Hepatocyte (in vitro differentiated cells): ENCODE measurements at places on chromosomes 7 and 10.

GRCh38 chr7:151776446-151776845 is 100.5 kb downstream of the PRKAG2 start:
- DNase-seq, result no peak

DNA sequence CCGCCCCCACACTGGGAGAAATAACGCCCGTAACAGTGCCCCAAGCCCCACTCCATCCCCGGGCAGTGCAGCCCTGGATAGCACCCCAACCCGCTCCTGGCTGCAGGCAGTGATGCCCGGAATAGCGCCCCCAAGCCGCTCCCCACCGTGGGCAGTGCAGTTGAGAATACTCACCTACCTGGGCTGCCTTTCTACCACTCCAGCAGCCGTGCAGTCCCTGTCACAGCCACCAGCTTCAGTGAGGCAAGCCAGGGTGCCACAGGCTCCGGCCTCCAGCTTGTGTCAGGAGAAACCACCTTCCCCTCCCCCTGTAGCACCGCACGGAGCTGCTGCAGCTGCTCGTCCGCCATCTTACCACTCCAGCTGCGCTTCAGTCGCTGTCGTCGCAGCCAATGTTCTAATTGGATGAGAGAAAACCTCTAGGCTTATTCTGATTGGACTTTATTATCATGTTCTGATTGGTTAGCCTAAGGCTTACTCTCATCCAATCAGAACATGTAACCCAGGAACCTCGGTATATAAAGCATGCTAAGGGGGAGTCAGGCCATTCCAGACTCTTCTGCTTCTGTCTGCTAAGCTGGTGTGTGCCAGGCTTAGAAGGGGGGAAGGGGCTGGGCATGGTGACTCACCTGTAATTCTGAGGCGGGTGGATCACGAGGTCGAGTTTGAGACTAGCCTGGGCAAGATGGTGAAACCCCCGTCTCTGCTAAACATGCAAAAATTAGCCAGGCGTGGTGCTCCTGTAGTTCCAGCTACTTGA is 53.2 kb upstream of the ZNF33B start:
- DNase-seq, result no peak

DNA sequence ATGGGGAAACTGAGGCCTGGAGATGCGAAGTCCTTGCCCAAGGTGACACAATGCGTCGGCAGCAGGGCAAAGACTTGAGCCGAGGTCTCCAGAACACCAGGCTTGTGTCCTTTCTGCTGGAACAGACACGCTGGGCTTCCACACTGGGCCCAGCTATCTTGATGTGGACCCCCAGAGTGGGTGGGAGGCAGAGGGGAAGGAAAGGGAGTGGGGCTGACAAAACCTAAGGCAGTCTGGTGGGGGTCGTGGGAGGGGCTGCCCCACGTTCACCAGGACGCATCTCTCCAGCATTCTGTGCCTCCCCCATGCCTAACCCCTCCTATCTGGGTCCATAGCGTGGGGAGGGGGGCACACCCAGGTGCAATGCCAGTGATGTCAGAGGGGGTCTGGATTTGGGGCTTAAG is 38.1 kb downstream of the PPIF start:
- no peak for DNase-seq

DNA sequence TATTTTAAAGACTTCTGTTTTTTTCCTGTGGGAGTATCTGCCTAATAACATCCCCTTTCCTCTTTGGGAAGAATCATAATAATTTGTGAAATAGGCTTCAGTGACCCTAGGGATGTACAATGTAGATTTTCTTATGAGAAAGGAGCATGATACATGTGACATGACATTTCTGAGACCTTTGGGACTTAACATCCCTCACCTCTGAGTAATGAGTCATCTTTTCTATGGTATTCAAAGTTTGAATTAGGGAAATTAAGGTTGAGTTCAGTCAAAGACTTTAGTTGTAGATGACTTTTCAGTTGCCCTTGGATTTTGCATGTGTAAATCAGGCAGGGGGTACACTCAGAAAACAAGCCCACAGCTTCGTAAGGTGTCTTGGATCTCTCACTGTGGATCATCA is 14.3 kb downstream of the GRK5 start:
- no peak for DNase-seq

GRCh38 chr7:11701829-11702560 is 130.0 kb downstream of the THSD7A start:
- DNase-seq, result no peak

GRCh38 chr7:34096198-34096651 is 190.9 kb downstream of the BMPER start:
- peak; percentile 15 for DNase-seq

DNA sequence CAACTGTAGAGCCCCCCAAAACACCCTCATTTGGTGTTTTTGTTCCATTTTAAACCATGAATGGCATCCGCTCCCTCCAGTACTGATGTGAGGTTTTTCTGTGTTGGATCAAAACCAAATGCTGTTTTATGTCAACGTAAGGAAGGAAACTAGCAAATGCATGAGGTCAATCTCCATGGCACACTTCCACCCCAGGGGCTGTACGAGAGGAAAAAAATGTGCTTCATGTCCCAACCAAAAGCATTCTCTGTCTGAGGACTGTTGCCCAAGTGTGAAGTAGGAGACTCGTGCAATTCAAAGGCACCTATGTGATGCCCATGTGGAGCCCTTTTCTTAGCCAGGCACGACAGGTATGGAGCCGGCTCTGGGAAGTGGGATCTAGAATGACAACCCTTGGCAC is 180.3 kb upstream of the MKI67 start:
- no peak for DNase-seq

- DNase-seq, result no peak
Observed at GRCh38 chr7:42244828-42245227, 7.8 kb upstream of the GLI3 start.

- no peak for DNase-seq
Observed at GRCh38 chr7:5574770-5575269, 151.2 kb upstream of the TNRC18 start.

- no peak for DNase-seq
Observed at GRCh38 chr10:46528171-46528671, 28.2 kb downstream of the GPRIN2 start.

GRCh38 chr7:47472444-47473157 is 109.3 kb downstream of the TNS3 start:
- no peak for DNase-seq

GRCh38 chr10:30411263-30411662 is 22.7 kb upstream of the MAP3K8 start:
- DNase-seq, result no peak

- DNase-seq, result no peak
Observed at GRCh38 chr10:78473006-78473405, 439.3 kb downstream of the RPS24 start.

GRCh38 chr7:50389961-50390360 is 60.2 kb downstream of the FIGNL1 start:
- no peak for DNase-seq

- DNase-seq, result peak; percentile 46
Observed at GRCh38 chr10:88858491-88858890, 6.8 kb upstream of the ANKRD22 start.

DNA sequence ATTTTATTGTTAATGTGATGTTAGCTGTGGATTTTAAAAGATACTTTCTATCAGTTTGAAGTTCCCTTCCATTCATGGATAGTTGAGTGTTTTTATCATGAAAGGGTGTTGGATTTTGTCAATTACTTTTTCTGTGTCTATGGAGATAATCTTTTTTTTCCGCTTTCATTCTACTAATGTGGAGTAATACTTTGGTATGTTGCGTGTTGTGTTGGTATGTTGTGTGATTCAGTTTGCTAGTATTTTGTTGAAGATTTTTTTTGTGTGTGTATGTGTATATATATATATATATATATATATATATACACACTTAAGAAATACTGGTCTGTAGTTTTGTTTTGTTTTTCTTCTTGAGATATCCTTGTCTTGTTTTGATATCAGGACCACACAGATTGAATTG is 100.3 kb downstream of the CCSER2 start:
- DNase-seq, result no peak

- peak; percentile 78 for DNase-seq
Observed at GRCh38 chr10:97676770-97677581, 10.1 kb downstream of the AVPI1 start.

DNA sequence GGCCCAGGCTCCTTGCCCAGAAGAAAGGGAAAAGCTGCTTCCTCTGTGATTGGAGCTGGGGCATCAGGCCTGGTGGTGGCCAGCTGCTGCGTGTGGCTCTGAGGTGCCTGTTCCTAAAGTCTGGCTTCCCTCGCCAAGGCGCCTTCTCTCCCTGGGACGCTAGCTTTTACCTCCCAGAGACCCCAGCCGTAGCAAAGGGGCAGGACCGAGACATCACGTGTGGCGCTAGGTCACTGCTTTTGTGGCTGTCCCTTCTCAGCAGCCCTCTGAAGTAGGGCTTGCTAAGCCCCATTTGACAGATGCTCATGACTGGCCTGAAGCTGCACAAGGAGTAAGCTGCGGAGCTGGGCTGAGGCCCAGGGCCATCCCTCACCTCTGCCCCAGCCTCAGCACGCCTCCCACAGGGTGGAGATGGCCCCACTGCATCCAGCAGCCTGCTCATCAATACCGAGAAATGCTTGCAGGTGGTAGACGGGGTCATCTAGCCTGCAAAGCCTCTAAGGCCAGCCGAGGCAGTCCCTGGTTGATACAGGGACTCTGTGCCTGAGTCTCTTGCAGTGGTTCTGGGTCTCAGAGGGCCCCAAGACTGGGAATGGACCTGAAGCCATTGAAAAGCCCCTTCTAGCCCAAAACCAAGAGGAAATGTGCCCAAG is 171.2 kb downstream of the LCOR start:
- DNase-seq, result no peak

DNA sequence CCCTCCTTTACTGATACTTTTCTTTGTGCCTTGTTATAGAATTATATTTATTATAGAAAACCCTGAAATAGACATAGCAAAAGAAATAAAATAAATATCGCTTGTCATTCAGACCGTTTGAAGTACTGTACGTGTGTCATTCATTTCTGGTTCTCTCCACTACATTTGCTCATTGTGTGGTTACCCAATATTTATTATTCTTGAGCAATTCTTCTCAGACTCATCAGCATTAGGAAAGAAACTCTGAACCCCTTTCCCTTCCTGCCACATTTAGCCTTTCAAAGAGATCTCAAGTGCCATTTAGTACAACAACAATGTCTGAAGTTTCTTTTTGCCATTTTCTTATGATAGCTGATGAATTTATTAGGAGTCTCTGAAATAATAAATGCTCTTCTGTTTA is 154.1 kb downstream of the KIAA1217 start:
- DNase-seq, result no peak

- DNase-seq, result no peak
Observed at GRCh38 chr7:100066953-100067352, 14.6 kb downstream of the ZNF3 start.

DNA sequence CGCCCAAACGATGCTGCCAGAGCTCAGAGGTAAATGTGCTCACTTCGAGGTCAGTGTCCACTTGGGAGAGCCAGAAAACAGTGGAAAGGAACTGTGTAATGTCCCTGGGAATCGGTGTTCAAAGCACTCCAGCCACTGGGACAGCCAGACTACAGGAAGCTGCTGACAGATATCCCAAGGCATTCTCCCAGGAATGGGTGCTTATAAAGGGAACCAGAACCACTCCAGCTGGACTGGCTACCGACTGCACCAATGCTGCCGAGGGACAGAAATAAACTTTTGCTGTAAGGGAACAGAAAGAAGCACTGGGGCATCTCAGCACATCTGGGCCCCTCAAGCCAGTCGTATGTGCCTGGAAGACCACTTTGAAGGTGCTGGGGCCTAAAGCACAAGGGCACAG is 76.7 kb downstream of the ATXN7L1 start:
- DNase-seq, result no peak

DNA sequence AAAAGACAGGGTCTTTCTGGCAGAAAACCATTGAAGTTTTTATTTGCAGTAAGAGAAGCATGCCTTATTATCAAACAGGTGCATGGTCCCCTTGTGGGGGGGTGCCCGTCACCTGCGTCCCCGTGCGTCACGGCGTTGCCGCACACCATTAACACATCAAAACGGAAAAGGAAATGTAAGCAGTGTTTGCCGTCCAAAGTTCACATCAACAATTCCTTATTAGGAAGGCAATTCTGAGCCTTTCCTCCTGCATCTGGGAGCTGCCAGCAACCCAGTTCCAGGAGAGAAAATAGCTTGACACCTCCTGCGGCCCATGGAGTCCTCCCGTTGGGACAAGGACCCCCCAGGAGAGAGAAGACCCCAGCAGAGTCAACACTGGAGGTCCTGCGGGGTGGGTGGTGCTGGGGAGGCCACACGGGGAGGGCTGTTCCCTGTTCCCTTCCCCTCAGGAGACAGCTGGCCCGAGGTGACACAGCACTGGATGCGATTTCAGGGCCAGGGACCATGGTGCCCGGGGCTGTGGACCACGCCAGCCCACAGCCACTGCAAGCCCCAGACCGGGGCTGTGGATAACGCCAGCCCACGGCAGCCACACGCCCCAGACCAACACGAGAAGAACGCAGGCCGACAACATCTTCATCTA is 39.5 kb downstream of the DIP2C start:
- peak; percentile 86 for DNase-seq

GRCh38 chr7:148187471-148187870 is 403.1 kb upstream of the C7orf33 start:
- DNase-seq, result no peak

GRCh38 chr7:70047384-70047783 is 449.1 kb downstream of the AUTS2 start:
- no peak for DNase-seq

- no peak for DNase-seq
Observed at GRCh38 chr7:121105262-121105661, 116.8 kb downstream of the CPED1 start.

- no peak for DNase-seq
Observed at GRCh38 chr7:4076701-4077294, 605.3 kb upstream of the FOXK1 start.

GRCh38 chr10:120396228-120396627 is 60.8 kb upstream of the PLPP4 start:
- DNase-seq, result no peak

DNA sequence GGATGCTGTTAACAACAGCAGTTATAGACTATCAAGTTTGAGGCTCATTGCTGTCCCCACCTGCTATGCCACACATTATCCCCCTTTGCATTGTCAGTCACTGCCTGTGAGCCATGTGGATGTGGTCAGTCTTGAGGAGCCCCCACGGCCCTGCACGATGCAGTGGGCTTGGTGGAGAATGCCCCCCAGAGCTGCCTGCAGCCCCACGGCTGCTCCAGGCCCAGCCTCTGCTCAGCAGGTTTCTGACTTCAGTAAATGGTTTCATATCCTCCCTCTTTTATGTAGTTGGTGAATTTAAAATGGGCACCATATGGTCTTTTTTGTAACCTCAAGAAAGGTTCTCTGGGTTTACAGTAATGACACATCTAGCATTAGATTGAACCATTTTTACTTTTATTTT is 164.1 kb downstream of the EBF3 start:
- no peak for DNase-seq

- DNase-seq, result no peak
Observed at GRCh38 chr7:128108641-128109423, 77.6 kb upstream of the LRRC4 start.

DNA sequence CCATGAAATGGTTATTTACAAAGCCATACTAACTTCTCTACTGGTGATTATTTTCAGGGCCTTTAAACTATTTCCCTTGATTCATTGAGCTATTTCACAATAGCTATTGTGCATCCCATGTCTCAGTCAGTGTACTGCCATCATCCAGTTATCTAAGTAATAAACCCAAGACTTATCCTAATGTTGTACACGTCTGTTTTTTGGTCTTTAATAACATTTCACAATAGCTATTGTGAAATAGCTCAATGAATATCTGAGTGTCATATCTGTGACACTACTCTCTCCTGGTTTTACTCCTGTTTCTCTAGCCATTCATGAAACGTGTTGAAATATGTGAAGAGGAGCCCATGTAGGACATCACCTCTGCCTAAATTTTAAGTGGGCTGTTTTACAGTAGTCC is 36.5 kb upstream of the TMEM140 start:
- no peak for DNase-seq
